Stimulated activated CD4-positive, alpha-beta T cell treated with anti-CD3 and anti-CD28 coated beads, Interleukin-4, amount 100 ng/mL, for 4 hours (primary cell): ENCODE measurements at places on chromosomes 7 and 10.

GRCh38 chr10:107924458-107924857 is 760.0 kb upstream of the SORCS1 start:
- no peak for DNase-seq

DNA sequence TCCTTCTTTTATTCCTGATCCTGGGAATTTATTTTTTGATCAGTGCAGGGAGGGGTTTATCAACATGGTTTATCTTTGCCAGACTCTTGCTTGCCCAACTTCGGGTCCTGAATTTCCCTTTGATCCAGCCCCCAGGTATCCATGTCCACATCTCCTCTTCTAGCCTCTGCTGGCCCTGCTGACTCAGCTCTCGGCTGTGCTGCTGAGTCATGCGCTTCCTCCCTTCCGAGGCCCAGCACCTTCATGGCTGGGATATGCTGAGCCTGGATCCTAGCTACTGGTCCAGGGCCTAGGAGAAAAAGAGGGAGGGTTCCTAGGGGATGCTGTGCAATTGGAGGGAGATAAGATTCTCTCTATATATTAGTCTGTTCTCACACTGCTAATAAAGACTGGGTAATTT is 380.7 kb upstream of the SHH start:
- DNase-seq = no peak

GRCh38 chr7:70504254-70504653 is 627.7 kb upstream of the GALNT17 start:
- DNase-seq = no peak

- DNase-seq = no peak
Observed at GRCh38 chr10:18087355-18087754, 52.9 kb upstream of the CACNB2 start.

DNA sequence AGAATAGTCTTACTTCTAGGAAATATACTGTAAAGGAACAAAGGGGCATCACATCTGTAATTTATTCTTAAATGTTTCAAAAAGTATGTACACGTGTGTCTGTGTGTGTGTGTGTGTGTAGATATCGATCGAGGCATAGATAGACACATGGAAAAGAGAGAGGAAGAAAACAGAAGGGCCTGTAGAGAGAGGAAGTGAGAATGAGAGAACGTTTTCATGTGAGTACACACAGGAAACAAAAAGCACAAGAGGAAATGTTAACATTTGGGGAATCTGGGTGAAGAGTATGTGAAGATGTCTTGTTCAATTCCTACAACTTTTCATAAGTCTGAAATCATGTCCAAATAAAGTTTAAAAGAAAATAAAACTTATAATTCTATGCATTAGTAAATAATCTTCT is 286.5 kb upstream of the SORCS1 start:
- DNase-seq = no peak
